ENCODE measurements at places on chromosomes 5 and 9.

GRCh38 chr9:8762479-8763085 is 963.0 kb upstream of the DMAC1 start:
- no peak for DNase-seq

DNA sequence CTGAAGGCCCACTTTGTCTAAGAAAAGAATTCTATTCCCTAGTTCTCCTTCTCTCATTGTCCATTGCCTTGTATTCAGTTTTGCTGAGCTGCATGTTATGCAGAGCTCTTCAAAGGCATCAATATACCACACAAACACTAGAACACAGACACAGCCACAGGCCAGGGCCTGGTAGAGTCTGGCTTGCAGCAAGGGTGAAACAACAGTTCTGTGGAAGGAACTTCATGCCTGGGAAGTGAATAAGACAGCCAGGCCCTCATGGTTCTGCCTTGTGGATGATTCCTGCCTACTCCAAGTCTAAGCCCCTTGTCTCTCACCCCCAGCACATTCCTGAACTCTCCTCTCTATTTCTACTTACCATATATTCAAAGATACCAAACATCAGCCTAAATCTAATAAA is 30.8 kb downstream of the KLHL3 start:
- no peak for DNase-seq

DNA sequence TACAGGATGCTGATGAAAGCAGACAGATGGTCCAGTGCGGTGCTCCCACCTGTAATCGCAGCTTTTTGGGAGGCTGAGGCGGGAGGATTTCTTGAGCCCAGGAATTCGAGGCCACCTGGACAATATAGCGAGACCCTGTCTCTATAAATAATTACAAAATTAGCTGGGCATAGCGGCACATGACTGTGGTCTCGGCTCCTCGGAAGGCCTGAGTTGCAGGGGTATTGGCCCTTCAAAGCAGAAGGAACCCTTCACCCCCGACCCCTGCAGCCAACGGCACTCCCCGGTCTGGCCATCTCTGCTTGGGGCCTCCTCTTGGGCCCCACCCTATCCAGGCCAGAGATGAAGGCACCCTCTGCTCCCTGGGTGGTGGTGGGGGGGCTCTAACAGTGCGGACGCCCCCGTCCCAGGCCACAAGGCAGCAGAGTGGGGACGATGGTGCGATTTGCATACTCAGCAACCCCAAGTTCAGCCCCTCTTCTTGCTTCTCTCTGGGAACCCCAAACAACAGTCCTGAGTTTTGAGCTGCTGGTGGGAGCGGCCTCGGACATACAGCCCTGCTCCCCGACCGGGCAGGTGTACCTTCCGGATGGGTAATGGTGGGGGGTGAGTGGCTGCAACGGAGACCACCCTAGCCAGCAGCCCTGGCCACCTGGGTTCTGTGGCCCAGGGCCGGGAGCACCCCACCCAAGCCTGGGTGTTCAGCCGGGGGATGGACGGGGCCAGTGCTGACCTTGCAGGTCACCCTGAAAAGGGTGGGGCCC is 50.7 kb downstream of the NACC2 start:
- DNase-seq, result no peak

- DNase-seq, result no peak
Observed at GRCh38 chr9:36194326-36195000, 3.7 kb downstream of the CLTA start.

- no peak for DNase-seq
Observed at GRCh38 chr5:117082977-117083376, 508.4 kb upstream of the SEMA6A start.

DNA sequence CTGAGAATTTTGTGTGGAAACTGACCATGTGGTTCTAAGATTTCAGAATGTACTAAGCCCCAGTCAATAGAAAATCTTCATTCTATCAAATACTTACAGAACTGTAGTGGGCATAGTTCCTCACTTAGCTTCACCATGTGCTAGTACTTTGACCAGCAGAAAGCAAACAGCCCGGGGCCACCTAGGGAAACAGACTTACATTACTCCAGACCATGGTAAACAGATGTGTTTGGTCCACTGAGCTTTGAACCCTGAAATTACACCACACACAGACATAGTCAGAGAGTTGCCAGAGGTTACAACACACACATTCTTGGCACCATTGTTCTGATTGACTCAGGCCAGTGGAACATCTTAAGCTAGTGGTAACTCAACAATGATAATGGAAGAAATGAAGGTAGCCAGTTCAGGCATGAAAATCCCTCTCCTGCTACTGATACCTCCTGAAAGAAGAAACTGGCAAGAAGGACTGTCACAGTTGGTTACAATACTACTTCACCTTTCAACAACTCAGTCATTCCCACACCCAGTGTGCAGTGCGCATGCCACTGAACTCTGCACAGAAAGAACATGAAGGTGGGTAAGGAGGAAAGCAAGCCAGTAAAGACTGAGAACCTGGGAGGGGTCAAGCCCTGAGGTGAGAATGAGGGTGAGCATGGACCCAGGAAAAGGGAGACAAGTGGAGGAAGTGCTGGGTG is 18.7 kb upstream of the LECT2 start:
- no peak for DNase-seq

- no peak for DNase-seq
Observed at GRCh38 chr9:6896562-6896961, 138.8 kb downstream of the KDM4C start.

DNA sequence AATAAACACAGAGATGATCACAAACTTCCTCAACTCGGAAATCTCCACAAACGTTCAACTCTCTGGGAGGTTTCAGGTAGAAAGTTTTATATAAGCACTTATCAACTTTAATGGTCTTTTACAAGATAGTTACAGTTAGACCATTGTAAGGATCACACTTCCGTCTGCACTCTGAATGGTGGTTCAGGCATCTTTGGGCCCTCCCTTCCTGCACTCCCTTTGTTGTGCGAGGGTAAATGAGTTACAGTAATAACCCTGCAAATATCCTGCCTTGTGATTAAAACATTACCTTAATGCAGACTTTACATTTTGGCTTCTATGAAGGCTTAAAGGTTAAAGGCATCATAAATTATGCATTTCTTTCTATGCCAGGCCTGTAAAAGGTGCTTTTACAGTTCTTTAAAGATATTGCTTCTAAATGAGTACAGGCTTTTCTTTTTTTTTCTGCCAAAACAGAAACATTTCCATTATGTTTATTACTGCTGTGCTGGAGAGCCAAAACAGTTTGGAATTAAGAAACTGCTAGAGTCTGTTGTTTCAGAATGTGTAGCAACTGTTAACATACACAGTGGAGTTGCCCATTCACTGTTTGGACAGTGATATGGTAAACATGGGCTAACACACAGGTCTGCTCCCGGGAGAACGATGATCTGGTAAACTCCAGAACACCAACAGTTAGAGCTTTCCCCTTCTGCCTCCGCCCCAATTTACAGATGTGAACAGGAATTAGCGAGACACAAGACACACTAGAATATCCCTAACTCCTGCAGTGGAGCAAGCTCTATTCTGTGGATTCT is 1.1 kb downstream of the PRUNE2 start:
- no peak for DNase-seq

DNA sequence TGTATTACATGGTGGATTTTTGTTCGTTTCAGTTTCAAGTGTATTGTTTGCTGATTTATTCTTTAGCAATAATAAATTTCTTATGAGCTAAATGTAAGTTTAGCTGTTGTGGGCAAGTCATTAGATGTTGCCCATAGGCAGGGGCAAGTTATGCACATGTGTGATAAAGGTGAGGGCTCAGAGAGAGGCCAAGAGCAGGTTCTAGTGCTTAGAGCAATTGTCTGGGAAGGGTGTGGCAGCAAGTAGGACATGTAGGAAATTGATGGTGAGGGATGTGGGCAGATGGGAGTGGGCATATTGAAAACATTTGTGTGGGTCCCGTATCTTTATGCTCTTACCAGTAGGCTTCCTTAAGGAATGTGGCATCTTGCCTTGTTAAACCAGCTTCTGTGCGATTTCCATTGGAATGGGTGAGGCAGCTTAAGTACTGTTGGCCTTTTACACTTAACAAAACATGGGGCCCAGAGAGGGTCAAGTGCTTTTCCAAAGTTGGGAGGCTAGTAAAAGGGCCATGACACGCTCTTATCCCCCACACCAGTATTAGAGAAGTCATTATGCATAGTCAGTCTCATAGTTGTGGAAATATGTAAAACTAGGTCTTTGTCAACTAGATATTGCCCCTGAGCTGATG is 60.6 kb downstream of the KDM4C start:
- no peak for DNase-seq

DNA sequence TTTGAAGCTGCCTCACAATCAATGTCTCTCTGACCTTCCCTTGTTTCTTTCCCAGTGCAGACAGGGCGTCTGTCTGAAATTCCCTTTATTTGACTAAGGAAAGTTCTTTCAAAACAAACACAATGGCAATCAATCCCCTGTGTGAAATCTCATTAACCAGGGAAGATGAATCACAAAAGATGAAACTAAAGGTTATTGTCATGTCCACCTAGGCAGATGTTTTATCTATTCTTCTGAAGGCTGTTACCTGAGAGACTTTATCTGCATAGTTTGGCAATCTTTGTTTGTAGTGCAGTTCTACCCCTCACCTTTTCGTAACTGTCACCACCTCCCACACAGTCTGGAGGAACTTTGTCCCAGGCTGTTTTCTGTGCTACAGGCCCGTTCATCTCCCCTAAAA is 217.5 kb upstream of the RIOK2 start:
- DNase-seq, result no peak

DNA sequence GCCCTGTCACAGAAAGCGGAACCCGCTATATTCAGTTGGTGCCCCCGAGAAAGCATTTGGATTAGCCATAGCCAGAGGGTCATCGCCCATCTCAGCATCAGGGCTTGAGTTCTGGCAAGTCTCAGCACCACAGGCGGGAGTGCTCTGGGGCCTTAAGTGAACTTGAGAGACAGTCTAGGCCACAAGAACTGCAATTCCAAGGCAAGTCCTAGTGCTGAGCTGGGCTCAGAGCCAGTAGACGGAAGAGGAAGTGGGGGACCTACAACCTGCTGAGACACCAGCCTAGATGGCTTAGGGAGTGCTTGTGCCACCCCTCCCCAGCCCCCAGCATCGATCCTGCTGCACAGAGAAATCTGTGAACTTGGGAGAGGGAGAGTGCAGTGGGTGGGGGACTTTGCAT is 594.9 kb downstream of the CCDC171 start:
- DNase-seq, result no peak

GRCh38 chr9:109229682-109230081 is 62.6 kb upstream of the FRRS1L start:
- DNase-seq, result no peak

DNA sequence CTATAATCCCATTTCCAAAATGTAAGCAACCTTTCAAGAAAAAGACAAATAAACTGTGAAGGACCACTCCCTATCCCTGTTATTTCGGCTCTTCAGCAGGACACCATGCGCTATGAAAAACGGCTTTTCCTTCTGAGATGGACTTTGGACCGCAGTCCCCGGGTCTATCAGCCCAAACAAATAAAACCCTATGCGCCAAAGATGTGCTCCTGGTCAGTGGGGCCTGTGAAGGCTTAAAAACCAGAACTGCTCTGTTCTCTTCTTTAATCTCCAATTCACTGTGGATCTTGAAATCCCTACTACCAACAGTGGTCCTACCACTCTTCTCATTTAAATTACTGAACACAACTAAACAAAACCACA is 33.3 kb downstream of the RAPGEF1 start:
- DNase-seq, result no peak

DNA sequence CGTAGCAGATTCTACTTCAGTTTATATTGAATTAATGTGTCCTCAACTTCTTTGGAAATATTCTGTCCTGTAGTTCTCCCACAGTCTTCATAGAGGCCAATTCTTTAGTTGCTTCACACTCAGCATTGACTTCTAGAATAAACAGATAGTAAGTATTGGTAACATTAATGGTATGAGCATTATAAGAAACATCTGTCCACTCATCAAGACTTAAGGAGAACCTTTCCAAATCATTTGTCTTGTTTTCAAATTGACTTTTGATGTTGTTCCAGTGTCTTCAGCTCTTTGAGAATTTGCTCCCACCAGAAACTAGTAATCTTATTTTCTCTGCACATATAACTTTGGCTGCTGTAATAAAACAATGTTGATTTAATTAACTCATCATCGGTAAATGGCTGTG is 18.3 kb downstream of the RANBP17 start:
- DNase-seq, result no peak

- DNase-seq, result no peak
Observed at GRCh38 chr9:99516657-99517049, 294.6 kb downstream of the SEC61B start.

- DNase-seq, result no peak
Observed at GRCh38 chr5:115306011-115306536, 9.6 kb upstream of the CCDC112 start.

- no peak for DNase-seq
Observed at GRCh38 chr5:10949856-10950630, 189.0 kb upstream of the DAP start.

GRCh38 chr5:8396756-8397155 is 527.8 kb downstream of the MTRR start:
- no peak for DNase-seq

GRCh38 chr5:170397059-170397458 is 7.9 kb upstream of the KCNMB1 start:
- DNase-seq, result no peak

- DNase-seq, result no peak
Observed at GRCh38 chr9:129994882-129995281, 48.1 kb downstream of the FNBP1 start.

GRCh38 chr5:150444770-150445169 is 4.8 kb downstream of the RPS14 start:
- no peak for DNase-seq

- DNase-seq, result no peak
Observed at GRCh38 chr9:101993771-101994170, 255.3 kb upstream of the GRIN3A start.

DNA sequence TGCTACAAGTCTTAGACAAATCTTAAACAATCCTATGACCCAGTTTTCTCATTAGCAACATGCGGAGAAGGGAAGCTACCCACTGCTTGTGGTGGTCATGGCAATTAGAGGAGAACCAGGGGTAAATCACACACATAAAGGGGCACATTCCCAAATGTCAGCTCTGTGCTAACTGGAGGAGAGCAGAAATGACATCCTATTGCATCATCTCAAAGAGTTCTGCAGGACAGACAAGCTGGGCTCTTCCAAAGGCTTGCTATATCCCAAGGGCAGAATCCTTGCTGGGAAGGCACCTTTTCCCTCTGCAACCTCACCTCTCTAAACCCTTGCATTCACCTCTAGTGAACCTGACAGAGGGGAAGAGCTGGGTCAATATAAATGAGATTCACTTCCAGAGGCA is 17.0 kb upstream of the WWC1 start:
- no peak for DNase-seq

GRCh38 chr9:34271265-34272006 is 57.6 kb downstream of the KIF24 start:
- DNase-seq, result no peak

DNA sequence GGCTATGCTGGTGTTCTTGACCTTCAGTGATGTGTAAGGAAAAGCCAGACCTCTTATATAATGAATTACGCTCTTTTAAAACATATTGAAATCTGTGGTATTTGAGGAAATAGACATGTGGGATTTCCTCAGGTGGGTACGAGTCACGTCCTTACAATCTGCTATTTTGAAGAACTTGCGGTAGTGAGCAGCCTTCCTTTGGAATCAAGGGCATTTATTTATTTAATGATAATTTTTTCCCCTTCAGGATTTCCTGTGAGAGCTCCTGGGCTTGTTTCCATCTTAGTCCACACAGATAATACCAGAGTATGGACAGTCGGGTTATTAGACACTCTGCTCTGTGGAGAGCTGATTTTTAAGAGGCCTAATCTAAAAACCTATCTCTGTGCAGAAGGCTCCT is 167.9 kb downstream of the ARHGEF28 start:
- DNase-seq, result no peak

Measured in activated CD4-positive, CD25-positive, alpha-beta regulatory T cell treated with anti-CD3 and anti-CD28 coated beads, Interleukin-2, amount 50 U/mL, for 72 hours (primary cell).